ENCODE measurements at places on chromosomes 13 and 19.

- DNase-seq: no peak
Measured at GRCh38 chr19:24127601-24128000, 40.6 kb downstream of the ZNF254 start.

DNA sequence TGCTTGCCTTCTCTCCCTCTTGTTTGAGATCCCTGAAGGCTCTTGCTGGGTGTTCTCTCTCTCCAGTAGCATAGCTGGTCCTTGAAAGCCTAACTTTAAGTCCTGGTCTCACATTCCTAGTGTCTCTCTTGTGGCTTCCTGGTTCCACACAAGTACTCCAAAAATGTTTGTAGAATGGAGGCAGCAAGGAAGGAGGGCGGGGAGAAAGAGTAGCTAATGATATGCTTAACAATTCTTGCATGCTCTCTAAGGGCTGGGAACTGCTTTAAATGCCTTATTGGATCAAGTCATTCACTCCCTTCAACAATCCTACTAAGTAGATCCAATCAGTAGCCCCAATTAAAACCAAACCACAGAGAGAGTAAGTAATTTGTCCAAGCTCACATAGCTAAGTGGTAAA is 357.3 kb downstream of the KLF5 start:
- no peak for DNase-seq

DNA sequence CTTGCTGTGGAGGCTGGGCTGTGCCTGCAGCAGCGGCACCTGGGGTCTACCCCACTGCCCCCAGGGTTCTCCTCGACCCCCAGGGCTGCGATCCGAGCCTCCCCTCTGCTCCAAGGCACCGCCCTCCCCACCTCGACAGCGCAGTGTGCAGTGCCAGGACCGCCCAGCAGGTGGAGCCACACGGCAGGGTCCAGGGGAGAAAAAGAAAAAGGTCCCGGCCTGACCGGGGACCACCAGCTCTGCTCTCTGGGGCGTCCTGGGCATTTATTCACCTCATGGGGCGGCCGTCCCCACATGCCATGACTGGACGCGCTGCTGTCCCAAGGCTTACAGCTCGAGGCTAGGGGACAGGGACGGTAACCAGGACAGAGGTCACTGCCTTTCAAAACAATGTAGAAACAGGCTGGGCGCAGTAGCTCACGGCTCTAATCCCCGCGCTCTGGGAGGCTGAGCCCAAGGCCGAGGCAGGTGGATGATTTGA is 10.6 kb downstream of the REXO1 start:
- no peak for DNase-seq

DNA sequence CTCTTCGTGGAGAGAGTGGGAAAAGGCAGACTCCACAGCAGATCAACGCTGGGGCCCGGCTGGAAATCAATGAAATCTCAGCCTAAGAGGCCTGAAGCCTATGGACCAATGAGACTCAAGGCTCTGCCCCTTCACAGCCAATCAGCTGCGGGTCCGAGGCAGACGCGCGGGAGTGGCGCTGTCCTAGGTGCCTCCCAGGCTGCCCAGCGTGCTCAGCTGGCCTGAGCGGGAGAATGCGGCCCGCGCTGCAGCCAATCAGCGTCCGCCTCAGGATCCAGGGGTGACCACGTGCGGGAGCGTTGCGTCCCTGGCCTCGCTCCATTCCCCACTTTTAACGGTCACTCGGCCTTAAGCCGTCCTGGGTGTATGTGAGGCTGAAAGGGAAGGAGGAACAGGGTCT is at the start of gene ZBTB32:
ZBTB32 (plus strand) TSS at position 341 of the 400 bp plus-strand sequence. CDS start 10,069 bp downstream, outside the sequence.
- peak; percentile 5 for DNase-seq

- DNase-seq: no peak
Measured at GRCh38 chr19:5081443-5082161, 112.7 kb downstream of the KDM4B start.

DNA sequence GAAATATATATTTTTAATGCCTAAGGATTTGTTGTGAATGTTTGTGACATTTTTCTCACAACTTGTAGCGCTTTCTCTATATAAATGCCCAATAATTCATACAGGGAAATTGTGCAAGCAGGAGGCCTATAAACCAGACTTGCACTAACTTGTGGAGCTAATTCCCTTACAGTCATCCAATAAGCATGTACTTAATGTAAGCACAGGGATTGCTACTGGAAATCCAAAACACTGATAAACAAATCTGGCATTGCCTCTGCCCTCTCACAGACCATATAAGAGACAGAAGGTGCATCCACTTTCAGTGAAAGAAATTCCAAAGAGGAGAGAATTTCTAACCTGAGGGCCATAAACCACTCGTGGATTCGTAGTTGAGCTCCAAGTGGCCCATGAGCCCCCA is 518.8 kb downstream of the MYO16 start:
- no peak for DNase-seq

GRCh38 chr13:42574011-42574410 is at the start of gene TNFSF11:
TSS of gene TNFSF11 (plus strand) at chr13:42574152. CDS start at chr13:42574304, 152 bp downstream.
- no peak for DNase-seq

DNA sequence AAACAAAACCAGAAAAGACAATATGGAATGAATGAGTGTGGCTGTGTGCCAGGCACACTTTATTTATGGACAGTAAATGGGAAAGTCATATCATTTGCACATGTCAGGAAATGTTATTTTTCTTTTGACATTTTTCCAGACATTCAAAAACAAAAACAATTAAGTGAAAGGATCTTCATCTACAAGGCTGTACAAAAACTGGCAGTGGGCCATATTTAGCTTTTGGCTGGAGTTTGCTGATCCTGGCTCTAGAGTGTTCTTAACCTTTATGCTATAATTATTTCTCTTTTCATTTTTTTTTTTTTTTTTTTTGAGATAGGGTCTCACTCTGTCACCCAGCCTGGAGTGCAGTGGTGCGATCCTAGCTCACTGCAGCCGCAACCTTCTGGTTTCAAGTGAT is 6.5 kb upstream of the TNFSF9 start:
- no peak for DNase-seq

DNA sequence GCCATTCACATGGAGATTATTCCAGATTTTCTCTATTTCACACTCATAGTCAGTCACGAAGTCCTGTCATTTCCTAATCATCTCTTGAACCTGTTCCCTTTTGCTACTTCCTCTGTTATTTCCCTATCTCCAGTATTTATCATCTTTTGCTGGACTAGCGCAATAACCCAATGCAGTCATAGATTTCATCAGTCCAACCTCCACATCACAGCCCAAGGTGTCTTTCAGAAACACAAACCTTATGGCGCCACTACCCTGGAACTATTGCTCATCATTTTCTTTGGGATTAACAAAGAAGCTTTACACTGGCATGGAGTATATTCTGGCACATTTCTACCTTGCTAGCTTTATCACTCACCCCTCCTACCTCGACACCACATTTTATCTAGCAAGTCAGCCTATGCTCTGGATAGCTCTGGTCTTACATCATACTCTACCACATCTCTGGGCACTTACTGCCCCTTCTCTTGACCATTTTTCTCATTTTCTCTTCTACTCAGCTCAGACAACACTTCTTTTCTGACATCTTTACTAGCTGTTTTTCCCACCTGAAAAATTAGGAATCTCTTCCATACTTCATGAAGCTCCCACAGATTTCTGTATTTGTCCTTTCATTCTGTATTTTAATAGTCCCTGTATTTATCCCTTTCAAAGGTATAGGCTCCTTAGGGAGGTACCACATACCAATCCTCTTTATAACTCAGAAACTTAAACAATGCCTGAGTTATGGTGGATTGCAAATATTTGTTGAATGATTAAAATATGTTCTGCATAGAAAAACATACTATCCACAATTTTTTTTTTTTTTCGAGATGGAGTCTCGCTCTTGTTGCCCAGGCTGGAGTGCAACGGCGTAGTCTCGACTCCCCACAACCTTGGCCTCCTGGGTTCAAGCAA is 534.7 kb downstream of the KLF12 start:
- no peak for DNase-seq

GRCh38 chr13:62653371-62653770 is 1237.7 kb upstream of the PCDH20 start:
- no peak for DNase-seq

DNA sequence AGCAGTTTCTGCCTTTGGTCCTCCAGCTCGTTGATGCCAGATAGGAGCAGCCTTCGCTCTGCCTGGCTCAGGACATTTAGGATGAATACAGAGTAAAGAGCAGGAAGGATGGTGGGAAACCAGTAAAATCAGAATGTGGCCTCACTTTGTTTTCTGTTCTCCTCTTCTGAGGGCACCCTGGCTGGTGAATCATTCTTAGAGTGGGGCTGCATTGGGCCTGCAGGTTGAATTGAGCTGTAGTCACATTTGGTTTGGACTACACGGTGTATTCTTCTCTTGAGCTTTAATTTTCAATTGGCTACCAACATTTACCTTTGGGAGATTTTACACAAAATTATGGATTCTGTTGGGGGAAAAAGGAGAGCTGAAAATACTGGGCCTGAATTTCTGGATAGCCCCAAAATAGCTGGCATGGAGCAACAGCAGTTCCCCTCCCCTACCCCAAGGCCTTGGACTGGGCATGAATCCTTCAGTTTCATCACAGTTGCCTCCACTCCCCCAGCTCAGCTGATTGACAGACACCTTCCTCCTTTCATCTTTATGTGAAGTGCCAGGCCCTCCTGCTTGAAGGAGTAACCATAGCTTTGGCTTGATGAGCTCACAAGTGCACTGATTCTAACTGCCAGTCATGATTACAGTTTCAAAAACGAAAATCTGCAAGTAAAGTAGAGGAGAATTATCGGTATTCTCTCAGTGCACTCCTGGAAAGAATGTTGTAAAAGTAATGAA is 24.3 kb downstream of the ERCC5 start:
- DNase-seq: no peak

DNA sequence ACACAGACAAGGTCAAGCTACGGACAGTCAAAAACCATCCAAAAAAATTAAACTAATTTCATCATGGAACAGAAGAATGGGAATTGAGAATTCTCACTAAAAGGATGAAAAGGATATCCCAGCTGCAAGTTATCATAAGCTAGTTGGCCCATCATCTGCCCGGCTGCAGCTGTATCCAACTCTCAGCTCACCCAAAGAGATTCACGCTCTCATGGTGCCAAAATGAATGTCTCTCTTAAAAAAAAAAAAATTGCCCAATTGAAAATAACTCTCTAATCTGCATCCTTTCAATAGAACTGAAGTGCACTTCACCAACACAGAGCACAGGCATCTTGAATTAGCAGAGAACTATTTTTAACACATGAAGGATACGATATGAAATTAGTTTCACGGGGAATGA is 20.0 kb downstream of the ENOX1 start:
- no peak for DNase-seq

DNA sequence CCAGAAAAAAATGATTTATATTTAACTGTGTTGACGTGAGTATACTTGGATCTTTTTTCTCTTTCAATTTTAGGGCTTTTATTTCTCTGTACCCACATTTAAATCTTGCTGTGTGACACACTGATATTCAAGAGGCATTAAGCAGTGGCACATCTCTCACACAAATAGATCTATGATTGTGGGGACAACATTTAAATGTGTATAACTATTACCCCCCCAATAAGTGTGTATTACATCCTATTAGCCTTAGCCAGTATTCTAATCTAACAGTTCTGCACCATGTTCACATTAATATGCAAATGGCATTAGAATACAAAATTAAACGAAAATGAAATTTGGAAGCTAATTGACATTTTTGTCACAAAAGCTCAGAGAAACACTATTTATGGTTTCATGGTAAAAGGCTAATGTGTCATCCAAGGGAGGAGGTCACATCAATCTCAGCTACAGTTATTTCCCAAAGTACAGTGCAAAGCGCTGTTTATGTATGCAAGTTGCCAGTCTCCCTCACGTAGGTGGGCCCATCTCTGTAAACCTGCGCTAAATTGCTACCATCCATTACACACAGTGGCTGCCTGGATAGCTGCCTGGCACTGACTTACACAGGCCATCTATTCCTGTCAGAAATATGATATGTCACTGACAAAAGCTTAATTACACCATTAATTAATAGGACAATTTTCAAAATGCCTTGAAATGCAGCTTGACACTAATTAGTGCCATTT is 984.7 kb upstream of the PCDH9 start:
- DNase-seq: no peak

DNA sequence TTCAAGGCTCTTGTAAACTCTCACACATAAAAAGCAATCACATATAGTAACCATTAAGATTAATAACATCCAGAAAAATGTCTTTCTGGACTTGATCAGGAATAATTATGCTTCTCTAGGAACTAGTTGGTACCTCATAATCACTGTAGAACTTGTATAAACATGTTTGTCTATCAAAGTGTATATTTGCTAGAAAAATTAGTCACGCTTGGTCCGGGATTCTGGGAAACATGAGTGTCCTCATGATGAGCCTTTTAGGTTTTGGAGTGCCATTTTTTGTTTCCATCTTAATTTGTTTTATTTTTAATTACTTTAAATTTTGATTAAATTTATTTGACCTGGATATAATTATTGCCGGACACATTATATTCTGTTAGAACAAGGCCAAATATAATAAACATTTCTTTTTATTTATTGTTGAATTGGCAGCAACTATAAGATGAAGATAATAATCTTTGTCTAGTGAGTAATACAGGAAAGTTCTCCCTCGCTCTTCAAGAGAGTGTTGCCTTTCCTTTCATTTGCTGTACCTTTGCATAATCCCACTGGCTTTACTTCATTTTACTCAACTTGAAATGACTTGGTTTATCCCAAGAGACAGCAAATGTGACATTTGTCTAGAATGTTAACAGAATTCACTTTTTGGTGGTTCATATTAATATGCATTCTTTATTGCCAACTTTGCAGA is 207.0 kb downstream of the NALCN start:
- no peak for DNase-seq

DNA sequence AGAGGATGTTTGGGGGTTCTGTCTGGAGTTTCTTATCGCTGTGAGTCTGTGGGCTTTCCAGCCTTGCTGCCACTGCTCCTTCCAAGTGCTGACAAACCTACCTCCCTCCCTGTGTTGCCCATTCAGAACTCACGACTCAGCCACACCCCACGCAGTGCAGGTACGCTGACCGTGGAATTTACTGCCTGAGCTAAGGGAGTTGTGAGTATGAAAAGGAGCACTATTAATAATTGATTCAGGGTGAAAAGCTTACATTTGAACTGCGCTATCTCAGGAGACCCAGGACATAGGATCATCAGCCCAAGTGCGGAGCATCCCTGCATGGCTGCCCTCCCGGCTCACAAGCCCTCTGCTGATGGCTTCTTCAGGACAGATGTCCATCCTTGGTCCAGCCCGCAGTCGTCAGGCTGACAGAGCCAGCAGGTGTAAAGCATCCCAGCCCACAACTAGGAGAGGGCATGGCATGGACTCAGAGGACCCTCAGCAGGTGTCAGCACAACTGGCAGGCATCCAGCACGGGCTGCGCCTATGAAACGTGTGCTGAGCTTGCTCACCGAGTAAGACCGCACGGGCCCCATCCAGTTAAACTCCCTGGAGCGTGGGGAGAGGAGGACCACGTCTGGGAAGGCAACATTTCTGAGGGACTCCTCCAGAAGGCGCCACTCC is 244.0 kb downstream of the COL4A1 start:
- DNase-seq: no peak

DNA sequence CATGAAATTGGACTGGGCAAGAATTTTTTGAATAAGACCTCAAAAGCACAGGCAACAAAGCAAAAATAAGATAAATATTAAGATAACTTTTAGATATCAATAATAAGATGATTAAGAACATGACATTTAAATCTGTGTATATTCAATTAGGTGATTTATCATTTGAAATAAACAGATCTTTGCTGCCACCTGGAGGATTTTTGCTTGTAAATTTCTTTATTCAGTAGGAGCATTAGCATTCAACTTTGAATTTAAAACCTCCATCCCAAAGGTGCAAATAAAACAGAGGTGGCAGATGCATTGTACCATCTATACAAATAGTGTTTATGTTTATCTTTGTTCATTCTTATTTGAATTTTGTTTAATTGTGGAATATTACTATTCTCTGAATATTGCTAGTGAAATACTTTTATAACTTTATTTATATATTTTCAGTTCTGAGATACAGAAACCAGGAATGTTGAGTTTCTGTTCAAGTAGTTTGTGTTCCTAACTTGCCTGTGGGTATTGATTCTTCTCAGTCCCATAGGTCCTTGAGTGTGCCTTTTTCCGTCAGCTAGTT is 20.9 kb downstream of the COG6 start:
- peak; percentile 41 for DNase-seq

Measured in cerebellar nuclear complex (tissue), 1 donor.